H9 (cell line): ENCODE measurements at places on chromosomes 1 and 21.

- no peak for DNase-seq
Observed at GRCh38 chr1:115364046-115364779, 26.2 kb upstream of the NGF start.

GRCh38 chr1:207817166-207817565, 65.3 kb downstream of the CD46 start:
- DNase-seq: no peak

DNA sequence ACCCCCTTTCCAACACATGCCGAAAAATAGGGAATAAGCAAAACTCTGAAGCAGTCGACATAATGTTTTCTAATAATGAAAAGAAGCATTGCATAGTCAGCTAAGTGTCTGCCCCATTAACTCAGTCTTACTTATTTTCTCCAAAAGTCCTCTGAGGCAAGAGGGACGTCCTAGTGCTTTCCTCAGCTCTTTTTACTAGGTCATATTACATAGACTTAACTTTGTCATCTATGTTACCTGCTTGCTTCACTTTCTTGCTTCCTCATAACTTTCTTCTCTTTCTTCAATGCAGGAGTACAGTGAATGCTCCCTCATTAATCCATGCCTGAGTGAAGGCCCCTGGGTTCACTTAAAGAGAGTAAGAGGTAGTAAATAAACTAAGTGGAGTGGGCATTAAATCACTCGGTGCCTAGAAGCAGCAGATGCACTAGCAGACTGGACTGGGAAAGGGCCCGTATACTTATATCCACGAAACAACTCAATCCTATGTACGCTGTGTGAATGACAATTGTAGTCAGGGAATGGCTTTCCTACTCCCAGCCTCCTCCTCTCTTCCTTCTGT, 210.5 kb upstream of the SPAG17 start:
- no peak for DNase-seq

- peak; percentile 86 for DNase-seq
Observed at GRCh38 chr1:110207831-110208230, 2.3 kb upstream of the KCNC4 start.

- DNase-seq: peak; percentile 7
Observed at GRCh38 chr1:40896482-40896881, 34.3 kb upstream of the CITED4 start.

DNA sequence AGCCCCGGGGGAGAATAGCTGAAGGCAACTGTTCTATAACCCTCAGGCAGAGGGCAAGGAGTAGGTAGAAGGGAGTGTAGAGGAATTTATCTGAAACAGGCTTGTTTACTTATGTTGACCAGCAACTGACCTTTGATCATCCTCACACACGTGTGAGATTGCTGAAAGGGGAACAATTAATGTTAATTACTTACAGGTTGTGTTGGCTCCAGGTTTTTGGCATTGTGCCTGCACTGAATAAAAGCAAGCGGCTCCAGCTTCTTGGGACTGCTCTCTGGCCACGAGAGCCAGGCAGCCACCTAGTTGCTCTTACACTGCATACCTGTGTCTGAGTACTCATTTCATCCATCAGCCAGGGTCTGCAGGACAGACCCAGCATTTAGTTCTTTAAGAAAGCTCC, 41.3 kb upstream of the ARHGEF10L start:
- DNase-seq: no peak

GRCh38 chr21:10521091-10521598, at the start of gene TPTE:
TPTE (plus strand) TSS chr21:10521583; CDS start chr21:10538724, 17,141 bp downstream.
- DNase-seq: no peak

DNA sequence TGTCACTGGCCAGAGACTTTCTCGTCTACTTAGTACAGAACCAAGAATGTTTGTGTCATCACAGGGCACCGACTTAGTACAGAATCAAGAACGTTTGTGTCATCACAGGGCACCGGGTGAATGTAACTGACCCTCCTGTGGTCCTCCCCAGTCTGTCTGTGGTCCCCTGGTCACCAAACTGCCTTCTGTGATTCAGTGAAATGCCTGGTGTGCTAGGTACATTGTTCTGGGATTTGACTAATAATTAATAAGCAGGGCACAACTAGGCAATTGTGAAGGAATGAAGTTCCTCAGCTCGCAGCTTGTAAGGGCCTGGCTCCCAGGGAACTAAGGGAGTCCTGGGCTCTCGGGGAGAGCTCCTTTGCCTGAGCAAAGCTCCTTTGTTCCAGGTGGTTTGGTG, 7.2 kb downstream of the MECR start:
- DNase-seq: no peak

GRCh38 chr1:188006354-188006753, 1177.6 kb downstream of the PLA2G4A start:
- DNase-seq: no peak

DNA sequence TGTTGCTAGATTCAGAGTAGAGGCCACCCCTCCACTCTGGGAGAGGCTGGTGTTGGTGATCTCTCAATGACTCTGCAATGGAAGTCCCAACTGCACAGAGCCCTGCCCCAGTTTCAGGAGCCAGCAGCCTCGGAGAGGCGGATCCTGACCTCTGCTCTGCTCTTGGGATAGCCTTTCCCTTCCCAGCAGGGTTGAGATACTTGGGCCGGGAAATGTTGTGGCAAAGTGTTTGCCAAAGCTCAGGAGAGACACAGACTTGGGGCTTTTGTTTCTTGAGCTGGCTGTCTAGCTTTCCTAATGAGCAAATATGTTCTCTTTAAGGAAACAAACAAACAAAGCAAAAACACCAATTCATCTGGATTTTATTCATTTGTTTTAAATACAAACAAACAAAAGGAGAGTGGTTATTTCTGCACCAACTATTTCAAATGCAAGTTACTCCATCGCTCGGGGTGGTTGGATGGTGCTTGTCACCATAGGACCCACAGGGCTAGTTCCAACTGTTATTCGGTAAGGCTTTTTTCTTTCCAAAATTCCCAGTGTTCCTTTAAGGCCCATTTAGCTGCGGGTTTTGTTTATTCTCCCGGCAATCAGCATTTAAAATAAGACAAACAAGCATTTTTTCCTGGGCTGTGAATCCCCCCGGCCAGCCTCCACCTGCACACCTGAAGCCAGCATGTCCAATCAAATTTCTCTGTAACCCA, 193.9 kb upstream of the LMO4 start:
- no peak for DNase-seq

DNA sequence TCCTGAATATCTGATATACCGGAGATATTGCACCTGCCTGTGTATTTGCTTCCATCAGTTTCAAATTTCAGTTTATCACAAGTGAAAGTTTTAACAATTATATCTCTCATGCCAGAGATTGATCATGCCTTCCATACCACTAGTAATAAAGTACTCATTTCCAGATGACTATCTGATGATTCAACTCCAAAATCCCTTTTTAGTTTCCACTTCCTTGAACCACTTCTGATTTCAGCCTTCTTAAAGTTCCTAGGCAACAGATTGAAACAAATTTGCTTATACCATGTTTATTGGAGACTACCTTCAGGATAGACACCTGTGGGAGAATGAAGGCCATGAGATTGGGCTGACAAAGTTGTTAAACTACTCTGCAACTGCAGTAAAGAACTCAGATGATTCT, 21.5 kb upstream of the COL11A1 start:
- no peak for DNase-seq

- DNase-seq: no peak
Observed at GRCh38 chr1:219279017-219279770, 105.5 kb downstream of the LYPLAL1 start.

DNA sequence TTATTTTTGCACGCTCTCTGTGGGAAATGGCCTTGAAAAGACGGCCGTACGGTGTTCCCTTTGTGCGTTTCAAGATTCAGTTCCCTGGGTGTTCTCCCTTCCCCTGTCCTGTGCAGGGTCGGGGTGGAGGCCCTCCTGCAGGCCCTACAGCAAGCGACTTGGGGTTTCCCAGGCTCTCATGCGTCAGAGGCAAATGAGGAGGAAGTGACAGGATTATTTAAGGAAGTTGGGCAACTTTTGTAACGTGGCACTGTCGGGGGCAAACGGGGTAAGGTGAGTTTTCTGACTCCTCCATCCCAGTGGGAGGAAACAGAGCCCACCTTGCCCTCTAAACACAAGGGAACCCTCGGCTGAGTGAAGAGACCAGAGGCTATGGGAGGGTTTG, 16.1 kb upstream of the AJAP1 start:
- DNase-seq: no peak

DNA sequence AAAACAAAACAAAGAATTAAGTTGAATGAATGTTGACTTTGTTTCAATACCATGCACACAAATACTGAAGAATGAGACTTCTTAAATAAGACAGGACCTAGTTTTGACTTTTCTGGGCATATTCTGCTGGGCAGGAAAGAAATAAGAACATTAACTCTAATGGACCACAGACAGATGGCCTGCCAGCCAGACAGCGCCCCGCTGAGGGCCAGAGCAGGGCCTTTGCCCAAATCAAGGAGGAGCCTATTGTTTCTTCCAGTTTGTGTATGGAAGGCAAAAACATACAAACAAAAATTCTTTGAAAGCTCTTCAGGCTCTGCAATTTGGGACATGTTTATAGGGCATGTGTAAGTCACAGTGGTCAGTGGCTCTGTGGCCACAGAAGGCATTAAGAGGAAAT, 44.4 kb upstream of the KIF26B start:
- no peak for DNase-seq

DNA sequence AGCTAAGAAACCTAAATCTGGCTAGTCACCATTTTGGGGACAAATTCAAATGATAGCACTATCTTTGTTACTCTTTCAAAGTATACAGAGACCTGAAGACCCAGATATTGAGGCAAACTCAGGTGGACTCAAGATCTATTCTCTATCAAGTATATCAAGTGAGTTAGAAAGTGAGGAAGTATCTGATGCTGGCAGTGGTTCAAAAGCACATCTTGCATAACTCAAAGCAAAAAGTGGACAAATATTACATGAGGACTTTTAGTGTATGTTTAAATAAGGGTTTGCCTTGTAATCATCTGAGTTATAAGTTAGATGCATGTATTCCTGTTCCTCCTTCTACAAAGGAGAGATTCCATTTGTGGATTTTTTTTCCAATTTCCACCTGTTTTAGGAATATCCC, 338.4 kb downstream of the DISC1 start:
- DNase-seq: no peak

GRCh38 chr21:41680444-41681347, 86.2 kb downstream of the RIPK4 start:
- DNase-seq: no peak

GRCh38 chr1:248918131-248918530, 12.1 kb downstream of the PGBD2 start:
- no peak for DNase-seq

- DNase-seq: no peak
Observed at GRCh38 chr1:28159680-28160079, 16.8 kb downstream of the PTAFR start.

- DNase-seq: no peak
Observed at GRCh38 chr1:67346982-67347381, 39.3 kb downstream of the IL12RB2 start.

DNA sequence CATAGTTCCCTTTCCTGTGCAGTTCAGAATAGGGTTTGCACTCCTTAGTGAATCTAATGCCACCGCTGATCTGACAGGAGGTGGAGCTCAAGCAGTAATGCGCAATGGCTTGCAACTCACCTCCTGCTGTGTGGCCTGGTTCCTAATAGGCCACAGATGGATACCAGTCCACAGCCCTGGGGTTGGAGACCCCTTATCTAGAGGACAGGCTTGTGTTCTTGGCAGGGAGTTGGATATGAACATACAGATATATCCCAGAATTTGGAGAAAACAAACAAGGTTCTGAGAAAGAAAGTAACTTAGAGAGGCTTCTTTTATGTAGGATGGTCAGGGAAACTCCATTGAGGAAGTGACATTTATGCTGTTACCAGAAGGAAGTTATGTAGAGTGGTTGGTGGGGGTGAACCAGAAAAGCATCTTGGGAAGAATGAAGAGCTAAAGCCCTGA, 5.1 kb upstream of the PTPRC start:
- DNase-seq: no peak

GRCh38 chr1:5938101-5938646, 54.1 kb downstream of the NPHP4 start:
- peak; percentile 20 for DNase-seq

GRCh38 chr1:230276401-230276800, 149.7 kb downstream of the PGBD5 start:
- DNase-seq: no peak

GRCh38 chr1:229035748-229036082, 235.2 kb upstream of the RAB4A start:
- DNase-seq: no peak

DNA sequence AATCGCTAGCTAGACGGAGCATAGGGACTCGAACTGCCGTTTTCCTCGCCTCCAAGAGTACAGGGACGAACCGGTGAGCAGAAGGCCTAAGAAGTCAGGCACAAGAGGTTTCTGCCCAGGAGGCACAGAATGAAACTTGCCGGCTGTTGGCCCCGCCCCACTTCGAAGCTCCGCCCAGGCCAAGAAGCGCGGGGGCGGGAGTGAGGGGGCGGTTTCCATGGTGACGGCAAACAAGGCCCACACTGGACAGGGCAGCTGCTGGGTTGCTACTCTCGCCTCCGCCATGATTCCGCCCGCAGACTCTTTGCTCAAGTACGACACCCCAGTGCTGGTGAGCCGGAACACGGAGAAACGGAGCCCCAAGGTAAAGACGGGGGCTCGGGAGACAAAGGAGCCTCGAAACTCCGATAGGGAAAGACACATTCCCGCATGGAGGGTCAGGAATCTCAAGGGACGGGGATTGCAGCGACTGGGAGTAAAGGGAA, at the start of gene DNALI1:
Gene DNALI1, plus strand, starts transcription at position 229 of the 485 bp plus-strand sequence. Its CDS starts 55 bp downstream, at position 284.
- peak; percentile 97 for DNase-seq

GRCh38 chr1:201288765-201289164, 5.5 kb downstream of the PKP1 start:
- DNase-seq: no peak

GRCh38 chr1:203468326-203468725, 7.3 kb upstream of the PRELP start:
- no peak for DNase-seq

DNA sequence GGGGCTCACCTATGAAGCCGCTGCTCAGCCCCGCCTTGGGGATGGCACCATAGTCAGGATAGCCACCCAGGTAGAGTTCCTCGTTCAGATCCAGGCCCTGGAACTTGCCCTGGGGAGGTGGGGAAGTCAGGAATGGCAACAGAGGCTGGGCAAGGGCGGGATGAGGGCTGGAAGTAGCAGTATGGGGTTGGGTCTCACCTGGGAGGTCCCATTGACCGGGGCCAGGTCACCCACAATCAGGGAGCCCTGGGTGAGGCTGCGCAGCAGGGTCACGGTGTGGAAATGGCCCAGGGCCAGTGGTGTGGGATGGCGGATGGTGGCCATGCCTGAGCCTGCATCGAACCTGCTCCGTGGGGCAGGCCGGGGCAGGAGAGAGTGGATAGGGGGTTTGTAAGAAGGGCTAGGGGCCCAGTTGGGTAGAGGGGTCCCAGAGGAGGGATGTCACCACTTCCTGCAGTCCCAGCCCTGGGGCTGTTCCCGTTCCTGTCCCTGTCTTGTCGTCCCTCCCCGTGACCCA, 19.4 kb downstream of the LDLRAD2 start:
- no peak for DNase-seq

GRCh38 chr21:40840401-40841125, 6.4 kb downstream of the DSCAM start:
- no peak for DNase-seq

GRCh38 chr1:85451236-85451830, 13.6 kb downstream of the DDAH1 start:
- no peak for DNase-seq

GRCh38 chr1:184682956-184683355, 71.7 kb downstream of the EDEM3 start:
- DNase-seq: no peak

GRCh38 chr1:14852291-14852690, 253.8 kb downstream of the KAZN start:
- no peak for DNase-seq

- no peak for DNase-seq
Observed at GRCh38 chr1:46098027-46098712, 34.3 kb downstream of the PIK3R3 start.
